ENCODE measurements at places on chromosomes 7 and 10.

- DNase-seq = no peak
These were observed 62.6 kb downstream of the ZNF777 start for GRCh38 chr7:149398195-149398820.

- no peak for DNase-seq
These were observed 267.2 kb downstream of the DIP2C start for GRCh38 chr10:422241-422640.

GRCh38 chr10:118922226-118922625 is 107.3 kb upstream of the NANOS1 start:
- DNase-seq = no peak

GRCh38 chr7:39663263-39663662 is 39.9 kb downstream of the RALA start:
- no peak for DNase-seq

DNA sequence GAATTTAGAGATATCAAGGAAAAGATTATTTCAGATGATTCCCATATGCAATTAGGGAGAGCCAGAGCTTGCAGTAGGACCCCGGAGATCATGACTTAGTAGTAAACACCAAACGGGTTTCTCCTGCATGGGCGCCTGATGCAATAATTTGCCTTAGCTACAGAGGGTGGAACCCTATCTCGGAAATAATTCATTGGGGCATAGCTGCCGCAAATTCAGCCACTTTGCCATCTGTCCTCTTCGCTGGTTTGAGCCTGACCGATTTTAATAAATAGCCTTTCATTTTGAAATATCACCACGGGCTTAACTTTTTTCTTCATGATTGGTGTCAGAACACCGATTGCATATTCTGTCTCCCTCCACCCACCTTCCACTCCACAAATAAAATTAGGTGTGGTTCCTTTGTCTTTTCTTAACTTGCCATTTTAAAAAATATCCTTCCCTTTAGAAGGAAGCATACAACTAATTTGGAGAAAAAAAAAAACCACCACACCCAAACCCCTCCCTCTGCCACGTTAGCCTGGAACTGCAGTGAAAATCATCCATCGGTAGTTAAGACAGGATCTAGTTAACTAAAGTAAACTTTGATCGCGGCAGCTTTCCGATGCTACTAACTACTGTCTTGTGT is 1.4 kb downstream of the GARS1 start:
- no peak for DNase-seq

DNA sequence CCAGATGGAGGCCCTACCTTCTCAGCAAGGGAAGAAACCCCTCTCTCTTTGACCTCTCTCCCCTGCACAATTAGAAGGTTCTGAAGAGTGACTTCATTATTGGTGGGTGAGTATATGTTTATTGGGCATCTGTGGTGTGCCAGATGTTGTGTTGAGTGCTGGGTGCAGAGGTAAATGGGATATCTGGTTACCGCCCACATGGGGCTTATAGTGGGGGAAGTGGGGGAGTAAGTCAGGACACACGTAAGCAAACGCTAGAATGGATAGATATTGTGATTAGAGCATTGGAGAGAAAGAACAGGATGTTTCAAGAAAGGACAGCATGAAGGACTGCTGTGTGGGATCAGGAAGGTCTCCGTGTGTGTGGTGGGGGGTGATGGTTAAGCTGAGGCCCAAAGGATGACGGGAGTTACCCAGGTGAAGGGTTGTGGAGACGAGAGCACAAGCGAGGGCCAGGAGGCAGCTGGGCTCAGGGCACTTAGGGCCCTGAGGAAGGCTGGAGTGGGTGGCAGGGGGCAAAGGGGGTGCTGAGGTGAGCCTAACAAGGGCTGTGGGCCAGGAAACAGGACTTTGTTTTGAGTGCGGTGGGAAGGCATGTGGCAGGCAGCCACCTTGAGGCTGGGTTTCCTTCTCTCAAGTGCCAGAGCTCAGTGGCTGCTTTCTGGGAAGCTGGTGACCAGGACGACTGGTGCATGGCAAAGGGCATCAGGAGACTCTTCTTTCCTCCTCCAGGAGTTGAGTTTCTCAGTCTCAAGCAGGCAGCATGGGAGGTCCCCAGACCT is 299.9 kb downstream of the RPS24 start:
- DNase-seq = no peak

DNA sequence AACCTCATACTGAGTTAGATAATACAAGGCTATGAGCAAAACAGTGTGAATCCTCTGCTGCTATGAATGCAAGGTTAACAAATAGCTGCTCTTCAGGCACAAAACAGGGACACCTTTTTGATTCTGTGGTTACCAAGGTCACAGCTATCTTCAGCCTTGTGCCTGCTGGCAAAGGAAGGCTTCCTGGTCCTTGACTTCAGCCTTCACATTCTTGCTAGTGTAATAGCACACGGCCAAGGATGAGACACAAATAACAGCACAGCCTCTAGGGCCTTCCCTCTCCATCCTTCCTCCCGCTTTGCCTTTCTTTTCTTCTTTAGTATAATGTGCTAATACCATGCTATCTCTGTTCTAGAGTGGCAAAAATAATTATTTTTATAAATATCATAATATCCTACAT is 130.6 kb upstream of the CAV2 start:
- DNase-seq = no peak

DNA sequence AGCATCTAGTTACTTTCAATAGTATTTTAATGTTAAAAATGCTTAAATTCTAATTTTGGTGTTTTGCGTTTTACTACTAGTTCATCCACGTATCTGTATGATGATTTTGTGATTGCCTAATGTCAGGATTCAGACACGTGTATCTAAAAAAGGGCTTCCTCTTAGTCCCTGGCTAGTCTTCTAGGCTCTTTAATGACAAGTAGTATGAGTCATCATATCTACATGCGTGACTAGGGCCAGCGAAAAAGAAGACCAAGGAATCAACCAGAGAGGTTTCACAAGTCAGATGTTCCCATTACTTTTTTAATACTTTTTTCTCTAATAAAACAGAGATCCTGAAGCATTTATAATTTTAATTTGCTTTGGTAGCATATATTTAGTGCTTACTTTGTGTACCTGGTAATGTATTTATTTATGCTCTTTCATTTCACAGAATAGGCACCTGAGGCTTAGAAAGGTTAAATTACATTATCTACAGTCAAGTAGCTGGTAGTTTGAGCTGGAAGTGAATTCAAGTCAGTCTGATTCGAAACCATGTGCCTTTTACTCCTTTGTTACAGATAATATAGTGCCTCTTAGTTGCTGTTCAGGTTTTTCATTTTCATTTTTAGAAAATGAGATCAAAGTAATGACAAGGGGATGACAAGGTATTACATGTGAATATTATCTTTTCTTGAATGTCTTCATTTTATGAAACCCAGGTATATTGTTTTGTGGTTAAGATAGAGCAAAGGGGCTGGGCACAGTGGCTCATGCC is 140.3 kb downstream of the FOXP2 start:
- DNase-seq = peak; percentile 24

DNA sequence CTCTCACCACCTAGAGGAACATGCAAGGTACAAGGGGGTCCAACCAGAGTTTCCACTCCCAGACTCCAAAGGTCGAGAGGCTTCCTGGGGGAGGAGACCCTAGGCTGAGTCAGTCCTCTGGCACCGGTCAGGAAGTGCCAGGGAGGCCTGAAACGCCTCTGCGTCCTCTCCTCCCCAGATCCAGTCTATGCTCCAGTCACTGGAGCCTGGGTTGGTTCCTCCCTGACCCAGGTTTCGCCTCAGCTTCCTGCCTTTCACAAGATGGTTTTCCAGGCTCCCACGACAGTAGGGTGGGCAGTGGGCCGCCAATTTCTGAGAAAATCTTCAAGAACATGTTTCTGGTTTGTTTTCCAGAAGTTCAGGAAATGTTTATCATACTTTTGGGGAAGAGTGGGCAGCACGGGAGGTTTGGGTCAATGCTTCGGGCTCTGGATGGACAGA is 30.0 kb downstream of the DUSP5 start:
- no peak for DNase-seq

- DNase-seq = peak; percentile 72
These were observed 46.8 kb downstream of the KCNH2 start for GRCh38 chr7:150931199-150931869.

DNA sequence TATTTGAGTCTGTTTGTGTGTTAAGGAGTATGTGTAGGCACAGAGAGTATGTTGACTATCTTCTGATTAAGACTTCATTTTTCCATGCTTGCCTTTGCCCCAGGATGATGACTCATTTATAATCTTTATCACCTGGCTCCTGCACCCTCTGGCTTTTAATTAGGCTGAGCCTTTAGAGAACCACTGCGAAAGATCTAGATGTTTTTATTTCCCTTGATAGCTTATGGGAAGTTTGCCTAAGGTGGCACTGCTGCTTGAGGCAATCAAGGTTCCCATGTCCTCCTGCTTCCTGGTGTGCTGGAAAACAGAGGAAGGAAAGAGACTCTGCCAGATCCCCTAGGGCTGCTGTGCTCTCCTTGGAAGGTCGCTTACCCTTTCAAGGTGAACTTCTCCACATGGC is 114.6 kb downstream of the ARL4A start:
- no peak for DNase-seq

Measured in lower leg skin (tissue), 4 donors.